ENCODE measurements at places on chromosomes 5 and 9.

DNA sequence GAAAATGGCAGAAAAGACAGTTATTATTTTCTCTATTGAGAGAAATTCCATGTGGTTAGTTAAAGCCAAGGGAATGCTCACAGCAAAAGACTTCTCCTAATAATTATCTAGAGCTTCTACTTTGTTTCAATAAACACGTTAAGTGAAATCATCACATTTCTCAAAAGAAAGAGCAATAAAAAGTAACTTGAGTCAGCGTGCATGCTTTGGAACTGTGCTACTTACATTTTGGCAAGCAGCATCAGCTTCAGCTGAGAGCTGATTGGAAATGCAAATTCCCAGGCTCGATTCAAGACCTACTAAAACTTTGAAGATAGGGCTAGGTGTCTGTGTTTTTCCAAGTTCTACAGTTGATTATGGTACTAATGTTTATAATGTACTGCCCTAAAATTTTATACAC, 132.1 kb downstream of the CDH18 start:
- DNase-seq: peak; percentile 61

DNA sequence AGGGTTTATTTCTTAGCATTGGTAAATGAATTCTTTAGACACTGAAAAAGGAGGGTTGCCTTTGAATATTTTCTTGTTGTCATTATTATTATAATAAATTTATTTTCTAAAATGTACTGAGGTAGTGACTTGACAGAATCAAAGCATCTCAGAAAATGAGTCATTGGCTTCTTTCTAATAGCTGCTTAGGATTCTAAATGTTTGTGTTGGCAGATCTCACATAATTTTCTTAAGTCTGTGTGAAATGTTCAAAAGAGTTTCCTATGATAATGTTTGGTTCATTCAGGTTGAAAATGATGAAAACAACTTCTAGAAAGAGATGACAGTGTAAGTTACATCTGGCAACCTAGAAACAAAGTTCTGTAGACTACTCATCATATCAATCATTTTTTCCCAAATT, 69.7 kb downstream of the SH3GL2 start:
- no peak for DNase-seq

- no peak for DNase-seq
Measured at GRCh38 chr9:35306283-35306682, 144.5 kb downstream of the UNC13B start.

DNA sequence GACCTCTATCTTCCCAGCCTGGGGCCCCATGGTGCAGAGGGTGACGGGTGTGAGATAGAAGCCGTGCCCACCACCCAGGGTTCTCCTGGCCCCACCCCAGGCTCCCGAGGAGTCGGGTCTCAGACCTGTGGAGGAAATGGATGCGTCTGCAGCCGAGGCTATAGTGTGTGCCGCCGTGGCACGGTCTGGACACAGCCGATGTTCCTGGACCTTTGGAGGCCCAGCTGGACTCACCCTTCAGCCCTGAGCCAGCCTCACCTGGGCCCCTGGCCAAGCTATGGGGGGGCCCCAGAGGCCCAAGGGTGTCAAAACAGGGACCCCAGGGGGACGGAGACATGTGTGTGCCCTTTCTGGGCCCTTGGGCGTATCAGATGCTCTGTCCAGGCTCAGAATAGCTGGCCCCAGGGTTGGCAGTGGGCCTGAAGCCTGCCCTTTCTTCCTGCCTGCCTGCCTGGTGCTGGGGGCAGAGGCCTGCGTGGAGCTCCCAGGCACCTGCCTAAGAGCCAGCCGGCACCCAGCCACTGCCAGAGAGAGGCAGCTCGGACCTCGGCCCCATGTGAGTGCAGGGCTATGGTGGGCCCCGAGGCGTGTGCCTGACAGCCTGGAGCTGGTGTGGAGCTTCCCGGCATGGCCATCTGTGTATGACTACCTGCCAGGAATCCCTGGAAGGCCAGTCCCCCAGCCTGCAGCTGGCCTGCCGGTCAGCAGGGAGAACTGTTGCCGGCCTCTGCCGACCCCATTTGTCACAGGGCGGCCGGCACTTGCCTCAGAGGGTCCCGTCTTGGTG, 41.8 kb downstream of the KCNT1 start:
- no peak for DNase-seq

GRCh38 chr9:86036555-86036954, 62.8 kb downstream of the GOLM1 start:
- no peak for DNase-seq

DNA sequence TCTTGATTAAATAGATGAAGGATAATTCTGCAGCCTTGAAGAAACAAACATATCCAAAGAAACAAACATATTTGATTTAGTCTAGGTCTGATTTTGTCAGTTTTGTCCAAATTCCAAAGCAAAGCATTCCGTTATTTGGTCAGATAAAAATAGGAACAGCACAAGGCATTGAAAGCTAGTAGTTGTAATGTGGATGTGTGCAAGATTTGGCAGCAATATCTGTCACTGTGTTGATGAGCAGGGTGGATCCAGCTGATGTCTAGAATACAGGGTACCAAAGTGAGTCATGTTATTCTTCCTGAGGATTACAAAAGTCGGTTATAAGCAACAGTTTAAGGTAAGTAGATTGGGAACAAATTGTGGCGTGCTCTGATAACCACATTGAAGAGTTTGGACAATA, 69.3 kb upstream of the PLPPR1 start:
- DNase-seq: no peak

- DNase-seq: no peak
Measured at GRCh38 chr5:150665044-150665443, 4.0 kb downstream of the MYOZ3 start.

Measured in NCI-H524 (cell line).